ENCODE measurements at places on chromosomes 5 and 9. TPM values are rescaled to one million over a fixed set of nuclear protein-coding genes. Genes with fewer than 3 reads are reported as not detected.

Gene RETREG1
- 3.0 TPM for total RNA-seq

Gene SLC6A18
- total RNA-seq = not detected

Gene TEX48
- total RNA-seq = not detected

Gene LHX2
- 4.6 TPM for total RNA-seq

Gene GRIA1
- total RNA-seq = not detected

Gene WDR70
- total RNA-seq = 9.3 TPM

Gene NFIB
- total RNA-seq = 12.8 TPM

Gene DAB2IP
- total RNA-seq = 14.0 TPM

Gene MEGF10
- not detected for total RNA-seq

Gene HACD4
- total RNA-seq = 1.6 TPM

Gene TTC16
- total RNA-seq = not detected
